ENCODE measurements at places on chromosomes 7 and 10.
A peak's percentile ranks its signal among the peaks of the same experiment; 100 is the strongest.

GRCh38 chr10:91493313-91493712, 83.2 kb downstream of the HECTD2 start:
- peak; percentile 53 for DNase-seq

GRCh38 chr10:101774589-101775272, 1.2 kb downstream of the FGF8 start:
- no peak for DNase-seq

- DNase-seq: peak; percentile 18
Observed at GRCh38 chr10:26491934-26492333, 53.8 kb downstream of the APBB1IP start.

GRCh38 chr10:115992236-115992986, 280.6 kb downstream of the GFRA1 start:
- no peak for DNase-seq

GRCh38 chr7:73811760-73812168, 19.0 kb upstream of the CLDN4 start:
- DNase-seq: peak; percentile 47

DNA sequence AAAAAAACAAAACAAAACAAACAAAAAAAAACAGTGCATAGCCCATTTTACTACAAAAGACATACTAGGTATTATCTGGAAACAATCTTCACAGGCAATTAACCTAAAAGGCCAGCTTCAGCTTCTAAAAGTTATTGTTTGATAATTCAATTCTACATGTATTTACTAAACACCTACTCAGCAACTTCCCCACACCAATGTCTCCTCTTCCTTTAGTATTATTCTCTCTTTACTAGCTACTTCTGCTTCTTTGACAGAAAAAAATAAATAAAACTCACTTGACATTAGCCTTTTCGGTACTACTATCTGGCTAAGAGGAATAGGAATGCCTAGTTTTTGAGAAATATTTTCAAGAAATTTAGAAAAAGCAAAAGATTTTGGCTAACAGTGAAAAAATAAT, 2.8 kb downstream of the TM9SF3 start:
- no peak for DNase-seq

GRCh38 chr10:6771331-6771730, 191.3 kb upstream of the PRKCQ start:
- peak; percentile 61 for DNase-seq
